Purkinje cell (primary cell): ENCODE measurements at places on chromosomes 1 and 21. TPM values are rescaled to one million over a fixed set of nuclear protein-coding genes. Genes with fewer than 3 reads are reported as not detected.

C1QTNF12 gene
- not detected in 2 replicates for polyA plus RNA-seq

MFAP2 gene
- polyA plus RNA-seq: not detected in 2 replicates

RGL1 gene
- 5.3 and 8.9 TPM in 2 replicates for polyA plus RNA-seq

HSPB7 gene
- not detected in 2 replicates for polyA plus RNA-seq

SLC45A1 gene
- 13.4 and 26.2 TPM in 2 replicates for polyA plus RNA-seq

CFH gene
- 0.17 and 0.44 TPM in 2 replicates for polyA plus RNA-seq

TTLL10 gene
- not detected in 2 replicates for polyA plus RNA-seq

RAP1GAP gene
- 6.6 and 9.3 TPM in 2 replicates for polyA plus RNA-seq

GNG4 gene
- 42.4 and 56.8 TPM in 2 replicates for polyA plus RNA-seq

CTSK gene
- 3.8 and 11.7 TPM in 2 replicates for polyA plus RNA-seq

ADORA1 gene
- polyA plus RNA-seq: 1.4 TPM in 1 of 2 replicates, not detected in the other

PBXIP1 gene
- polyA plus RNA-seq: 1.2 and 1.5 TPM in 2 replicates

SNX7 gene
- polyA plus RNA-seq: 4.1 and 8.0 TPM in 2 replicates

TMEM52 gene
- not detected in 2 replicates for polyA plus RNA-seq

MANEAL gene
- polyA plus RNA-seq: 20.3 and 20.4 TPM in 2 replicates

SAMD11 gene
- polyA plus RNA-seq: 0.13 TPM in 1 of 2 replicates, not detected in the other

RBM34 gene
- polyA plus RNA-seq: 163 and 171 TPM in 2 replicates

KIAA1614 gene
- polyA plus RNA-seq: 0.07 TPM in 1 of 2 replicates, not detected in the other

ATP5PF gene
- 1,855 and 1,994 TPM in 2 replicates for polyA plus RNA-seq

CYP4B1 gene
- polyA plus RNA-seq: not detected in 2 replicates

NSL1 gene
- polyA plus RNA-seq: 35.3 and 47.9 TPM in 2 replicates

ZNF683 gene
- 0.34 TPM in 1 of 2 replicates, not detected in the other for polyA plus RNA-seq

TNFRSF4 gene
- polyA plus RNA-seq: not detected in 2 replicates

THEM5 gene
- polyA plus RNA-seq: 0.42 TPM in 1 of 2 replicates, not detected in the other

TCEANC2 gene
- polyA plus RNA-seq: 2.9 and 3.5 TPM in 2 replicates

HMGCS2 gene
- not detected in 2 replicates for polyA plus RNA-seq

GFI1 gene
- polyA plus RNA-seq: not detected in 2 replicates

TSHB gene
- not detected in 2 replicates for polyA plus RNA-seq

TSTD1 gene
- 35.1 and 74.9 TPM in 2 replicates for polyA plus RNA-seq

FMOD gene
- not detected in 2 replicates for polyA plus RNA-seq

CAMK2N1 gene
- 78.5 and 132 TPM in 2 replicates for polyA plus RNA-seq

TMEM54 gene
- 3.3 and 7.1 TPM in 2 replicates for polyA plus RNA-seq

HFM1 gene
- polyA plus RNA-seq: 4.1 and 7.1 TPM in 2 replicates

NPPB gene
- 1.8 TPM in 1 of 2 replicates, not detected in the other for polyA plus RNA-seq

ZYG11A gene
- not detected in 2 replicates for polyA plus RNA-seq

FCRL5 gene
- not detected in 2 replicates for polyA plus RNA-seq

C8B gene
- not detected in 2 replicates for polyA plus RNA-seq

OR2T35 gene
- polyA plus RNA-seq: not detected in 2 replicates

LRRC7 gene
- polyA plus RNA-seq: 4.0 and 15.2 TPM in 2 replicates

S100A7A gene
- polyA plus RNA-seq: not detected in 2 replicates

LHX8 gene
- not detected in 2 replicates for polyA plus RNA-seq

RIMKLA gene
- polyA plus RNA-seq: 4.9 TPM in 2 replicates

HEYL gene
- not detected in 2 replicates for polyA plus RNA-seq

SLAMF9 gene
- not detected in 2 replicates for polyA plus RNA-seq

CASQ1 gene
- polyA plus RNA-seq: 3.3 and 18.4 TPM in 2 replicates

OR2L2 gene
- polyA plus RNA-seq: 0.21 TPM in 1 of 2 replicates, not detected in the other

SASS6 gene
- 5.8 and 6.6 TPM in 2 replicates for polyA plus RNA-seq

GPR153 gene
- not detected in 2 replicates for polyA plus RNA-seq

ANGPTL3 gene
- 1.1 TPM in 1 of 2 replicates, not detected in the other for polyA plus RNA-seq

IGSF8 gene
- polyA plus RNA-seq: 6.4 and 17.5 TPM in 2 replicates

HSD3B1 gene
- not detected in 2 replicates for polyA plus RNA-seq

LAMC1 gene
- 2.0 and 11.3 TPM in 2 replicates for polyA plus RNA-seq

HSPA6 gene
- 0.62 and 0.66 TPM in 2 replicates for polyA plus RNA-seq
